ENCODE measurements at places on chromosomes 12 and 14. TPM values are rescaled to one million over a fixed set of nuclear protein-coding genes. Genes with fewer than 3 reads are reported as not detected.

The CPM gene
- 0.36 TPM for total RNA-seq

- DNase-seq = peak; percentile 44
Measured at GRCh38 chr12:46388427-46389021, 16.0 kb upstream of the SLC38A2 start.

The RAD51AP1 gene
- 55.1 TPM for total RNA-seq

The ARHGAP9 gene
- total RNA-seq = not detected

The ZBTB42 gene
- 0.88 TPM for total RNA-seq

- no peak for DNase-seq
Measured at GRCh38 chr12:53147653-53148052, 32.9 kb upstream of the ZNF740 start.

The MGST1 gene
- total RNA-seq = 75.6 TPM

- DNase-seq = no peak
Measured at GRCh38 chr14:89242652-89243279, 174.3 kb downstream of the FOXN3 start.

DNA sequence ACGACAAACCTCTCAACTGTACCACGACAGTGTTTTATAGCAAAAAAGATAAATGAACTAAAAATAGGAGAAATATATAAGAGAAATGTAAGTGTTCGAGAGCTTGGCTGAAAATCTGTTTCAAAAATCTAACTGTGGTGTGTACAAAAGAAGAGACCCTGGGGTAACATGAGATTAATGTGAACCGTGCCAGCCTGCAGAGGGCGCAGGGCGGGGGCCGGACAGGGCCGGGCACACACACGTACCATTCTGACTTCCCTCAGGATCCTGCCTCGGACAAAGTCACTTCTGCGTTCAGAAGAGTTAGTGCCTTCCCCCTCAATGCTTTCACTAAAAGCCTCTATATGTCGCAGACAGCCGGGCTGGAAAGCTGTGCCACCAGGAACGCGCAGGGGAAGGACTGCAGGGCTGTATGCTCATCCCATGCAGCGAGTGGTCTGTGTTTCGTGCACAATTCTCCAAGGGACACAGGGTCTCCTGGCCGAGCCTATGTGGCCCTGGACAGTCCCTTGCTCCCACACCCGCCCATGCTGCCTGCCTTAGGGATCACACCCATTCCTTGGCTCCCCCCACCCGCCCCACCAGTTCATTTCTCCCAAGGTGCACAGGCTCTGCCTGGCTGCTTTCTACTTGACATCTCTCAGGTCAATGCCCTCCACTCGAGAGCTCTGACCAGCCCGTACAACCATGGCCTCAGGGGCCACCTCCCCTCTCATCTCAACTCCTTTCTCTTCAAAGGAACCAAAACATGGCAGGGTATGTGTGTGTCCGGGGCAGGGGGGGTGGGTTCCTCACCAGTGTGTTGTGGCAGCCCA lies 8.5 kb downstream of the CDCA4 start:
- no peak for DNase-seq

- DNase-seq = peak; percentile 97
Measured at GRCh38 chr12:124512667-124513296, 54.6 kb downstream of the NCOR2 start.

The FOXM1 gene
- total RNA-seq = 38.6 TPM

DNA sequence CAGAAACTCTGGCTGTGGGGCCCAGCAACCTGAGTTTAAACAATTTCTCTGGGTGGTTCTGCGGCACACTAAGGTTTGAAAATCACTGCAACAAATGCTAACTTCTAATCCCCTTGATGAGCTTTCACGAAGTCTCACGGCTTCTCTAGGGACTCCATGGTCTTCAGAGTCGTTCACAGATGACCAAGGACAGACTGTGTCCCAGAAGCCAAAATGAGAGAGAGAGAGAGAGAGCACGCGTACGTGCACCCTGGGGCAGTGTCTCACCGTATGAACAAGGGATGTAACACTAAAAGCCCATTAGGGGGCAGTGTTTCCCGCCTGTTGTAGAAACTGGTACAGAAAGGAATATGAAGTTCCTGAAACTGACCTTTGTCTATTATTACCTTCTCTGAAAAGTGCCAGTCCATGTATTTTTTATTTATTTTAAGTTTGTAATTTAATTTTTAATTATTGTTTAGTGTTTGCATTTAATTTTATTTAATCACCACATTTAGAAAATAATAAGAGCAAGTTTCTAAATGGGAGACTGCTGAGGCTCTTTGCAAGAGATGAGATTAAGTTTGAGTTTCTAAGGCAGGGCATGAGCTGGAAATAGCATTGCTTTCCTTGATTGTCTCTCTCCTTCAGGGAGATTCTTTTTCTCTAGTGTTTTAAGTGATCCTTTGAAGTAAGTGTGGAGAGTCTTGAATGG lies 3.4 kb downstream of the APOLD1 start:
- DNase-seq = peak; percentile 78
